Amygdala (tissue), 56 donors: ENCODE measurements at places on chromosomes 3 and 15.
A peak's percentile ranks its signal among the peaks of the same experiment; 100 is the strongest.

GRCh38 chr3:171257251-171258203 lies 202.7 kb downstream of the TNIK start:
- no peak for DNase-seq

GRCh38 chr3:114418724-114419543 lies 125.1 kb downstream of the TIGIT start:
- DNase-seq = no peak

GRCh38 chr15:66917904-66918448 lies 147.4 kb upstream of the SMAD3 start:
- DNase-seq = no peak

DNA sequence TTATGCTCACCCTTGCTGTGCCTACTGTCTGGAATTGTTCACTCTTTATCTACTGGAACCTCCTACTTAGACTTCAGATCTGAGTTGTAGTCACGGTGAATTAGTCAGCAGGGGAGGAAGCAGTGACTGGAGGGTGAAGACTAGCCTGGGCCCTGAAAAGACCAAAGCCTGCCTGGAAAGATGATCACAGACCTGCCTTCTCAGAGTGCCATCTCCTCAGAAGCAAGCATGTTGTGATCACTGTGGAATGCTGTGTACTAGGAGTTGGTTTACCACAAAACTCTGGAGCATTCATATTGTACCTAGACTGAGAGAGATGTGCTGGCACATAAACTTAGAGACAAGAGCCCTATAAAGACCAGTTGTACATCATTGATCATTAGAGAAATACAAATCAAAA lies 100.7 kb upstream of the SCN10A start:
- DNase-seq = no peak

DNA sequence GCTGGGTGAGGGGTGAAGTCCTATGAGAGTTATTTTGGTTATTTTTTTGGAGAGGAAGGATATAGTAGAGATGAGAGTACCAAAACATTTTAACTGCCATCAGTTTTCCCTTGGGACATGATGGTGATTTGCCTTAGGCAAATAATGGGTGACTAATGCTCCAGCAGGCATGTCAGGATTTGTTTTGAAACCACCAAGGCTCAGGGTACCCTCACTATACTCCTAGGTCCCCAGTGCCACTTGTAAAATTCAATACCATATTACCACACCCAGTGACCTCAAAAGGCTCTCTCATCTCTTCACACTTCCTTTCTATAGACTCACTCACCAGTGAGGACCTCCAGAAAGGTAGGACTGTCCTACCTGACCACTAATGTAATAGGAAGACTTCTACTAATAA lies 83.6 kb downstream of the WDR72 start:
- DNase-seq = no peak

DNA sequence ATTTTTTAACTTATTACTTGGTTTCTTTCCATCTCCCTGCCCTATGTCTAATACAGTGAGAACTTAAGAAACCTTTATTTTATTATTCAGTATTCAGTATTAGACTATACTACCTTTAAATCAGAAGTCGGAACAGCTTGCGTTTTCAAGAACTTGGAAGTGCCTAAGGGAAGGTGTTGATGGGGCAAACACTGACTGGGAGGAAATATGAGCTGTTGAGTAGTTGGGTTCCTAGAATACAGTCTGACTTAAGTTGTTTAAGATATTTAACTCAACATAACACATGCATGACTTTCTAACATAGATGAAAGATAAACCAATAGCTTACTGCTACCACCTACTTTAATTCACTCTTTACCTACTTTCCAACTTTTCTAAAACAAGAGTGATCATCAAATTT lies 1048.1 kb downstream of the ROBO2 start:
- no peak for DNase-seq

DNA sequence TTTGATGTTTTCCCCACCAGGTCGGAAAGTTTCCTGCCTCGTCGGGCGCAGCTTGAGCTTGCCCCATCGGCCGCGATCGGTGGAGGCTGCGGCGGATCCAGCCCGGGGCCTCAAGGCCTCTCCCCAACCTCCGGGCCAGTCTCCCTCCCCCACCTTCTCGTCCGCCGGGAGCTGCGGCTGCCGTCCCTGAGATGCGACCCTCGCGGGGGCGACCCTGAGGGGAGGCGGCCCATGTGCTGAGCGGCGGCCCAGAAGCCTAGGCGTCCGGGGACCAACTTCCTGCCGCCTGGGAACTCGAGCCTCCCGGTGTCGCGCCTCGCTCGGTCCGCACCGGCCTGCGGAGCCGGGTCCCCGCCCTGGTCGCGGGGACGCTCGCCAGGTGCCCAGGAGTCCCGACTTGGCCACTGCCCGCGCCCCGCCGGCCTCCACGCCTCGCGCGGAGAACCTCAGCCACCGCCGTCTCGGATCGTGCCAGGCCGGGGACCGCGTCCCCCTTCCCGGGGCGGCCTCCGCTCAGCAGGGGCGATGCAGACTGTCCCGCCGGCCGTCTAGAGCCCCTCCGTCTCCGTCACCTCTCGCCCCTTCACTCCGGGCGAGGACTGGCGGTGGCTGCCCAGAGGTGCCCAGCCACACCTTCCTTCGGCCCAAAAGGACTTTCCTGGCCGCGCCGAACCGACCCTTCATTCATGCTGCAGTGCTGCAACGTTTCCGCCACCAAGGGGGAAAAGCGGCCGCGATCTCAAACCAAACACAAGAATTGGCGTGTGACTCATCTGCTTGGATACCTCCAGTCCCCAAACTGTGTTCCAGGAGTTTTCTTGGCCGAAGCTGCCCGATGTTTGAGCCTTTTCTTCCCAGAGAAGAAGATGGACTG lies 656 bp downstream of the SLMAP start:
- DNase-seq = peak; percentile 4

DNA sequence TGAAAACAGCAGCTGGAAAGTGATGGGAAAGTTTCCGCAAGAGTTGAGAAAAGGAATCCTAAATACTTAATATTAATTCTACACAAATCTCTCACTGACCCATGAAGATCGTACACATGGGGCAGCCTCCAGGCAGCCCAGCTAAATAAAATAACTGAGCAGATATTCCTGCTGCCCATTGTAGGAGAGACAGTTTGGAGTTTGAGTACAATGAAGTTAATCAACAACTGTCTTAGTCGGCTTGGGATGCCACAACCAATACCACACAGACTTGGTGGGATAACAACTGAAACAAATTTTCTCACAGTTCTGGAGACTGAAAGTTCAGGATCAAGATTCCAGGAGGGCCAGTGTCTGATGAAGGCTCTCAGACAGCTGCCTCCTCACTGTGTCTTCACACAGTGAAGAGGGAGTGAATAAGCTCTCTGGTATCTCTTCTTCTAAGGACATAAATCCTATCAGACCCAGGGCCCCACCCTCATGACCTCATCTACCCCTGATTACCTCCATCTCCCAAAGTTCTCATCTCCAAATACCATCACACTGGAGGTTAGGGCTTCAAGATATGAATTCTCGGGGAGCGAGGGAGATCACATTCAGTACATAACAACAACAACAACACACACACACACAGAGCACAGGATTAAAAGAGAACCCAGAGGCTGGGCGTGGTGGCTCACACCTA lies 9.7 kb downstream of the TRPM7 start:
- DNase-seq = no peak

DNA sequence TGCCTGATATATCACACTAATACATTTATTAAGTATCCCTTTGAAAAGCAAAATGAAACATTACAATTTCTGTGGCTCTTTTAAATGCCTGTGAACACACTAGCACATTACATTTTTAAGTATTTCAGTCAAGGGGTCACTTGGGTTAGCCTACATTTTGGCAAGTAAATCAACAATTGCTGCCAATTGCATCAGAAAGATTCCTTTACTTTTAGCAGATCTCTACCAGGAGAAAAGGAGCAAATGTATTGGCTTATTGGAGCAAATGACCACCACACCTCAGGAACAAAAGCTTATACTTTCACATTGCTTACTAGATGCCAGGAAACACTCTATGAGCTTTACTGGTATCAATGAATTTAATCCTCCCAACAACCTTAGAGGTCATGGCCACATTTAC lies 947.1 kb downstream of the FHIT start:
- DNase-seq = no peak

GRCh38 chr3:11560746-11561145 lies 83.0 kb downstream of the VGLL4 start:
- DNase-seq = no peak

GRCh38 chr3:27673701-27674100 lies 48.4 kb downstream of the EOMES start:
- DNase-seq = no peak

- no peak for DNase-seq
Observed at GRCh38 chr15:52290800-52291199, 4.8 kb downstream of the MYO5C start.

DNA sequence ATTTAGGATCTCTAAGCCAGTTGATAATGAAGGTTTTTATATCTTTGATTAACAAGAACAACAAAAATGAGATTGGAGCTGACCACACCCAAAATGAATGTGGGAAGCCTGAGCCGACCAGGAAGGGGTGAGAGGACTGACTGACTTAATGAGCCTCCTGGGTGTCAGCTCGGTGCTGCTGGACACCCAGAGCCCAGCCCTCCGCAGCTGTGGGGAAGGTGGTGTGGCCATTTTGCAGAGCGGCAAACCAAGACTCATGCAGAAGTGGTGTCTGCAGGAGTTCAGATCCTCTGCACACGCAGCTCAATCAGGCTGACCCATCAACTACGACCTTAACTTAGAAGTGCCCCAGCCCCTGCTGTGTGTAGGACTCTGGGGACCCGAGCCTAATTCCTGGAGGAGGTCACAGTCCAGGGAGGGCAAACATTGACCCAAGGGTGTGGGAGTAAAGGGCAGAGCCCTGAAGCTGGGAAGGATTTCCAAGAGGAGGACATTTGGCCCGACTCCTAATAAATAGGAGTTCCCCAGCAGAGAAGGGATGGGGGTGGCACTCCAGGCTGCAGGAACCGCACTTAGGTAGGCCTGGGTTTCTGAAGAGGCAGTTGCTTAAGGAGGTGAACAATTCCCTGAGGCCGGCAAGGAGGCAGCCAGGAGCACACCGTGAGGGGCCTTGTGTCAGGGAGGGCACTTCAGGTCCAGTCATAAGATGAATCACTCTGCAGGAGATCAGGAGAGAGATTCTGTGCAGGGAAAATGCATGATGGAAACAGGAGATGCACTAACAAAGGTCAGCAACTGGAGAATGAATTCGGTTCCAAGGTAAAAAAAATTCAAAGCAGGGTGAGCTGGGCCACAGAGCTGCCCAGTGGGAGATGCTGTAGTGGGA lies 197.1 kb upstream of the TPM1 start:
- no peak for DNase-seq

GRCh38 chr3:52057812-52058495 lies 1.6 kb upstream of the DUSP7 start:
- no peak for DNase-seq

- DNase-seq = no peak
Observed at GRCh38 chr3:7710284-7710683, 791.3 kb upstream of the LMCD1 start.

DNA sequence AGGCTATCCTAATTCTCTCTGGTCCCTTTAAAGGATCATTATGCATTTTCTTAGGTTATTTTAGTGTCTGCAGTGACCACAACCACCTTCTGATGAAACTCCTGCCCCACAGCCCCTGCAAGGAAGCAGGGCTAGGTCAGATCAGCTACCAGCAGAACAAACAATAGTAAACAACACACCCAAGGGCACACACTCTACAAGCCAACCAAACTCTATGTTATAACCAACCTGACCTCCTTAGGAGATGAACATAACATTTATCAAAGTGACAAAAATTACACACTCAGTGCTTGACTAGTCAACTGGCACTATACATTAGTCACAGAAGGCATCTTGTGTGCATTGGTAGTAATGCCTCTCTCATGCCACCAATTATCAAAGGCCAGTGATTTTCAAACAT lies 17.3 kb downstream of the DENND6A start:
- no peak for DNase-seq

GRCh38 chr3:42961633-42962032 lies 17.5 kb upstream of the GASK1A start:
- no peak for DNase-seq

GRCh38 chr3:117853923-117854668 lies 1144.5 kb downstream of the TUSC7 start:
- no peak for DNase-seq

- DNase-seq = no peak
Observed at GRCh38 chr15:69807721-69808120, 290.0 kb downstream of the TLE3 start.

DNA sequence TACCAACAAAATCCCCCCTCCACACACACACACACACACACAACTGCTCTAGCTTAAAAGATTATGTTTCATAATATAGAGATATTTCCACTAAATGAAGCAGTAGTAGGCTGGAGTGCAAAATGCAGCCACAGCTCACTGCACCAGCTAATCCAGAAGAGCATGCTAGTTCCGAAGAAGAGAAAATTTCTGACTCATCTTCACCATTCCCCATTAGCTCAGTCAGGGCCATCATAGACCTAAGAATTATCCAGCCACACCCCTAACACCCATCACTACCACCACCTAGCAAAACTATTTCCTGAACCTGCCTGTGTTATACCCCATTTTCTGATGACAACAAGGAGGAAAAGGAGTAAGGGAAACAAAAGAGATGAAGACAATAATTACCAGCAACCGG lies 67.1 kb upstream of the UBE2E2 start:
- no peak for DNase-seq

- DNase-seq = no peak
Observed at GRCh38 chr3:11690863-11691766, 47.4 kb upstream of the VGLL4 start.

GRCh38 chr15:57036352-57036751 lies 117.9 kb downstream of the TCF12 start:
- no peak for DNase-seq

DNA sequence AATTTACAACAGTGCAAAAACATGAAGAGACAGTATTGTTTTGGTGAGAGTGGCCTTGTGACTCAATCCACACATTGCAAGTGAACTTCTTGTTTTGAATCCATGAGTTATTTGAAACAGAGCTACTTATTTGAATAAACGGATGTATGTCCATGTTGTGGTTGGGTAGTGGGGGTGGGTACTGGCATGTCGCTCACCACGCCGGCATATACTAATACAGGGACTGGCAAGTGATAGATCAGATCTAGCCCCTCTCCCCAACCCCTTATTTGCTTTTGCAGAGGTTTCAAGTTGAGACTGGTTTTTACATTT lies 83.8 kb downstream of the EDEM1 start:
- no peak for DNase-seq

- no peak for DNase-seq
Observed at GRCh38 chr3:29532473-29532872, 251.6 kb downstream of the RBMS3 start.

- no peak for DNase-seq
Observed at GRCh38 chr3:38588371-38588971, 61.0 kb downstream of the SCN5A start.

DNA sequence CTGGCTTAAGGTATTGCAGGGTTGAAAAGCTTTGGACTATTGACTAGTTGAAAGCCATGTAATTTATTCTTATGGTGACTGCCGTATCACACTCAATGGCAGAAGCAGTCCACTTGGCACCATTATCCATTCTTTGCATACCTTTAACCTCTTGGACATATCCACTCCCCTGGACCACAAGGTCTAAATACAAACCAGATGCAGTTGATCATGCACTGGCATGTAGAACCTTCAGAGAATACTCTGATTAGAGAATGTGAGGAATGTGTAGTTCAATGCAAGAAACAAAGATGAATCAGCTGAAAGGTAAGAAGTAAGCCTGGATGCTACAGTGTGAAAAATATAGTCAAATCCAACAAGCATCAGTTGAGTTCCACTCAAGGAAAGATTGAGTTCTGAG lies 93.1 kb downstream of the FRMD5 start:
- DNase-seq = no peak
